Bronchus fibroblast of lung (primary cell): ENCODE measurements at places on chromosomes 2 and 18. TPM values are rescaled to one million over a fixed set of nuclear protein-coding genes. Genes with fewer than 3 reads are reported as not detected.

The LOXL3 gene
- total RNA-seq: 10.1 and 10.7 TPM in 2 replicates

The DSG1 gene
- total RNA-seq: not detected in 2 replicates

The RRM2 gene
- total RNA-seq: 140 and 186 TPM in 2 replicates

The ELOA2 gene
- not detected in 2 replicates for total RNA-seq
